ENCODE measurements at places on chromosomes 5 and 9.

GRCh38 chr9:70428781-70429180, 14.3 kb upstream of the KLF9 start:
- no peak for DNase-seq

GRCh38 chr5:117788596-117788995, 1199.8 kb downstream of the DTWD2 start:
- DNase-seq, result no peak

DNA sequence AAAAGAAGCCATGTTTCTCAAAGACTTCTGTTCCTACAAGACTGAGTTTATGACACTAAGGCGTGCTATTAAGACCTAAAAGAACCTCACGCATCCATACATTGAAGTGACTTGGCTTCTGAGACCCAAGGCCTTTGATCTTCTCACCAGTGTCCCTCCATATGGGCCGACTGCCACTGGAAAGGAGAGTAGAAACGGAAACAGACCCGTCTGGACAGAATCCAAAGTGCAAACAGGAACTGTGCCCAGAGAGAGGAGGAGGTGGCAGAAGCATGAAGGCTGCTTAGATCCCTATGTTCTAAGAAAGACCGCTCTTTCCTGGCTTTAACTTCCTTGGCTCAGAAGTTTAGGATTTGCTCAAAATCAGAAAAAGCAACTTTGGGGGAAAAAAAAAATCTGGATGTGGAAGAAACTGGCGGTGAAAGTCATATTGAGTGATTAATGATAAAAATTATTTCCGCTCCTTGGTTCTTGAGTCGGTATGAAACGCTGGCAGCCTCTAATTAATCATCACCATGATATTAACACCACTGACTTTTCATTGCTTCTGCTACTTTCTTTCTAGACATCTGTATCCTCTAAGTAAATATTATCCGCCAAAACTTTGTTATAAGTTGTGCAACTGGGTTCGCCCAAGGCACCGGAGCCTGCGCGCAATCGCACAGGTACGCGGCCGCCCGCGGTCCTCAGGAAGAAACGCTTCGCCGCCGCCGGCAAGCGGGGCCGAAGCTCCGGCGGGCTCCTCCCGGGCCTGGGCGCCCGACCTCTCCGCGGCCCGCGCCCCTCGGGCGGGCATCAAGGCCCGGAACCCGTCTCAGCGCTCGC, 726 bp downstream of the DAP start:
- DNase-seq, result no peak

DNA sequence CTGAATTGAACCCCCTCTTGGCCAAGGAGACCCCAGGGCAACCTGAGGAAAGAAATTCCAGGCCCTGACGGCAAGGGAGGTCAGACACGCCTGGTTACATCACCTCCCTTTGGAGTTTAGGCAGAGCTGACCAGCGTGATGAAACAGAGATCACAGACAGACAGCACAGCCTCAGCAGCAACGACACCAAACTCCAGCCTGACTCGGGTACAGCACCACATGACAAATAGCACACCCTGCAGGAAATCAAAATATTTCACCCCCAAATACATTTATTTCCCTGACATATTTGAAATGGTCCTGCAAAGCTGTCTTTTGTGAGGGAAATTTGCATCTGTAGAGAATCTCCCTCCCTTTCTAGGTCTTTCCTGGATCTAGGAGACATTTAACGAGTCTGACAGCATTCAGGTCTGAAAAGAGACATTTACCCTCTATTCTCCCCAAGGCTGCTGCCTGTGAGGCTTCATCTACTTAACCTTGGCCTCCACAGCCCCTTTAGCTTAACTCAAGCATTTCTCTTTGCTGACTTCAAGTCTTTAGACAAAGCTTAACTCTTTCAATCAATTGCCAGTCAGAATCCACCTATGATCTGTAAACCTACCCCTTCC, 2.6 kb downstream of the QSOX2 start:
- no peak for DNase-seq

DNA sequence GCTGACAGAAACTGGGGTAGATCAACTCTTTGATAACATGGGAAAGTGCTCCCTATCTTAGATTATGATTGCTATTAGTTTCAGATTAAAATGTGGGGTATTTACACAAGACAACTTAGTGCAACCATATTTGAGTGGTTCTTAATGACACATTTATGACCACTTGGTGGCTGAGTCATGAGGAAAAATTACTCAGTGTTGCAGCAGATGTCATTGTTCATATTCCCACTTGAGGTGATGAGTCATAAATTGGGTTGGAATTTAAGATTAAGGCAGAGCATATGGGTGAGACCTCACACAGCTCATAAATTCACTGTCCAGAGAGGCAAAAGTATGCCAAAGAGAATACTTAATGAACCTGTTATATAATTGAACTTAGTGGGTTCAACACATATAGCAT, 408.3 kb downstream of the DMRT2 start:
- no peak for DNase-seq

GRCh38 chr9:93132946-93133680, 938 bp downstream of the NINJ1 start:
- no peak for DNase-seq

- DNase-seq, result no peak
Measured at GRCh38 chr5:137566118-137566541, 67.0 kb upstream of the SPOCK1 start.
